Glutamatergic neuron (in vitro differentiated cells): ENCODE measurements at places on chromosomes 3 and 15. TPM values are rescaled to one million over a fixed set of nuclear protein-coding genes. Genes with fewer than 3 reads are reported as not detected.

DNA sequence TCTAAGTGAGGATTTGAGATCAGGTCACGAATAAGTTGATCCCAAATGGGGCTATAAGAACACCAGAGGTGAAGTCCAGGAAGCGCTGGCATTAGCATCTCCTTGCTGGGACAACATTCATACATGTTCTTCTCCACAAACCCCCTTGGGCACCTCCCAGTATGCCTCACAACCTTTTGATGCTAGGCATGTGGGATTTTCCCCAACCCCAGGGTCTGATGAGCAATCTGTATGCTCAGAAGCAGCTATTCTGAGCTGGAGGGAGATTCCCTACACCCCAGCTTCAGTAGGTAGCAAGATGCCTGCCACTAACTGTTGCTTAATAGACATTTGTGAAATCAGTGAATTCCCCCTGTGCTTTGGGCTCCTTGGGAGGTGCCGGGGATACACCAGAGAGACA is 32.2 kb downstream of the SLC6A11 start:
- no peak overlapping the region for H3K4me3 ChIP-seq
- no peaks in the 10 kb centered on the region for H3K36me3 ChIP-seq
- H3K27me3 ChIP-seq = peaks cover 7% of the 10 kb centered on the region
- no peaks in the 10 kb centered on the region for H3K4me1 ChIP-seq
- no peak for DNase-seq

DNA sequence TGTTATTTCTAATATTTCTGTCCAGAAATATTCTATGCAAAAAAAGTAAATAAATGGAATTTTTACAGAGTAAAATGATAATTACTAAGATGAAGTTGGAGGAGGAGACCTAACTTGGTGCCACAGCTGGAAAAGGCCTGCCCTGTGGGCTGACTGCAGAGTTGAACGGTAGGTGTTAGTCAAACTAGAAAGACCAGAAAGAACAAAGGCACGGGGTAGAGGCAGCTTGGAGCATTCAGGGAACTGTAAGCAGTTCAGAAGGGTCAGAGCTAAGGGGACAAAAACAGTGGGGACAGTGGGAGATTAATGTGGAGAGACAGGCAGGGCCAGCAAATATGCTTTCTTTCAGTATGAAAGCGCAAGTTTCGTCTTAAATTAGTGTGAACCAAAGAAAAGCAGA is 39.3 kb upstream of the PTPRG start:
- no peak overlapping the region for H3K27ac ChIP-seq
- DNase-seq = no peak
- peaks cover 2% of the 10 kb centered on the region for H3K27me3 ChIP-seq
- no peaks in the 10 kb centered on the region for H3K4me1 ChIP-seq
- no peaks in the 10 kb centered on the region for H3K36me3 ChIP-seq
- H3K4me3 ChIP-seq = no peak overlapping the region

DNA sequence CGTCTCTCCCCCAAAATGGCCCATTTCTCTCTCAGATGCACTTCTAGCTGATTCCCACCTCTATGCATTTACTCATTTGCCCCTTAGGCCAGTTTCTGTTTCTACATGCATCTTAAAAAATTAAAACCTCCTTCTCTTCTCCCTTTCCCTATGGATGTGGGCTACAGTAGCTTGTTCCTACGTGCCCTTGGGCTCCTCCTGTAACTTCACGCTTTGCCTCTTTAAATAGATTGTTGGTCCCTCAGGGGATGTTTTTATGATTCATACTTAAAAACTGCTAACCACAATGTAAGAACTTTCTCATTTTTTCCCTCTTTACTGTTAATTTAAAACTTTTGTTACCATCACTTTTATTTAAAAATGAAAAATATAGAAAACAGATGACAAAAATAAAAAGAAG is 185.6 kb upstream of the MRPL3 start:
- H3K27me3 ChIP-seq = no peaks in the 10 kb centered on the region
- no peak for DNase-seq
- H3K27ac ChIP-seq = no peak overlapping the region
- no peaks in the 10 kb centered on the region for H3K4me1 ChIP-seq

The DAZL gene
- 0.51 TPM for total RNA-seq

The DUOXA2 gene
- total RNA-seq = not detected

- no peak overlapping the region for H3K27ac ChIP-seq
- H3K4me3 ChIP-seq = no peak overlapping the region
- no peak for DNase-seq
- no peaks in the 10 kb centered on the region for H3K27me3 ChIP-seq
- H3K4me1 ChIP-seq = peaks cover 17% of the 10 kb centered on the region
These were observed 85.8 kb upstream of the RBMS3 start for GRCh38 chr3:29195056-29195455.

The UBE3A gene
- total RNA-seq = 152 TPM

GRCh38 chr3:163821841-163822240 is 1256.5 kb downstream of the SI start:
- H3K36me3 ChIP-seq = no peaks in the 10 kb centered on the region
- H3K4me1 ChIP-seq = no peaks in the 10 kb centered on the region
- DNase-seq = no peak
- no peak overlapping the region for H3K4me3 ChIP-seq

DNA sequence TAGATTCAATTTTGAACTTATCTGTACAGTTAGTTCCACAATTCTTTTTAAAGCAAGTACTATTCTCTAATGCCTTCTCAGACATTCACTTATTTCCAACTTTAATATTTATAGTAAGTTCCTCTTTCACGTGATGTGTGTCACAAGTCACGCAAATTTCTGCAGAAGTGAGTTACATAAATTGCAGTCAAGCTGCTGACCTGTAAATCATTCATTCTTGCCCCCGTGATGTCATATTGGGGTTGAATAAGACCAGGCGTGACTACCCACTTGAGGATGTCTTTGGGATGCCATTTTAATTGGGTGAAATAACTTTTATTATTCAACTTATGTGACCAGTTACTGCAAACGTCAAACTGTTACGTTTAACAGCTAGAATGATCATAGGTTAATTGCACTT is 15.1 kb downstream of the PPARG start:
- H3K4me3 ChIP-seq = no peak overlapping the region
- no peak overlapping the region for H3K27ac ChIP-seq
- DNase-seq = no peak
- H3K27me3 ChIP-seq = peaks cover 4% of the 10 kb centered on the region
- no peaks in the 10 kb centered on the region for H3K4me1 ChIP-seq
- no peaks in the 10 kb centered on the region for H3K36me3 ChIP-seq

The MORC1 gene
- not detected for total RNA-seq

GRCh38 chr15:23648920-23649515 is 1.4 kb upstream of the MAGEL2 start:
- peaks cover 14% of the 10 kb centered on the region for H3K4me1 ChIP-seq
- no peak overlapping the region for H3K27ac ChIP-seq
- peaks cover 9% of the 10 kb centered on the region for H3K27me3 ChIP-seq

DNA sequence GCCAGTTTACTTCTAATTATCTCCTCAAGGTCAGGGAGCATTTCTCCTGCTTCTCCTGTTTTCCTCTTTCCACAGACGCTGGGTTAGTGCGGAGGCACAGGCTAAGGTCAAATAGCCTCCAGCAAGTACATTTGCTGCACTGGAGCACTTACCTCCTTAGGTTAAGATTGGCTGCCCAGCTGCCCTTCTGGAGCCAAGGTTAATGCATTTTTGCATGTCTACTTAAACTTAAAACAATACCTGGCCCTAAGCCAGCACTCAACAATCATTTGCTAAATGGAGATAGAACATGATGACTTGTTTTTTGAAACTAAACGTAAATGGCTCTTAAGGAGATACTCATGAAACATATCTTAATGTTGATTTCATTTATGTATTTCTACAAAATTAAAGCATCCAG is 83.5 kb downstream of the SSR3 start:
- no peak overlapping the region for H3K27ac ChIP-seq
- no peaks in the 10 kb centered on the region for H3K36me3 ChIP-seq
- H3K4me1 ChIP-seq = peaks cover 17% of the 10 kb centered on the region
- no peak overlapping the region for H3K4me3 ChIP-seq
- H3K27me3 ChIP-seq = no peaks in the 10 kb centered on the region

The FAN1 gene
- total RNA-seq = 22.9 TPM

DNA sequence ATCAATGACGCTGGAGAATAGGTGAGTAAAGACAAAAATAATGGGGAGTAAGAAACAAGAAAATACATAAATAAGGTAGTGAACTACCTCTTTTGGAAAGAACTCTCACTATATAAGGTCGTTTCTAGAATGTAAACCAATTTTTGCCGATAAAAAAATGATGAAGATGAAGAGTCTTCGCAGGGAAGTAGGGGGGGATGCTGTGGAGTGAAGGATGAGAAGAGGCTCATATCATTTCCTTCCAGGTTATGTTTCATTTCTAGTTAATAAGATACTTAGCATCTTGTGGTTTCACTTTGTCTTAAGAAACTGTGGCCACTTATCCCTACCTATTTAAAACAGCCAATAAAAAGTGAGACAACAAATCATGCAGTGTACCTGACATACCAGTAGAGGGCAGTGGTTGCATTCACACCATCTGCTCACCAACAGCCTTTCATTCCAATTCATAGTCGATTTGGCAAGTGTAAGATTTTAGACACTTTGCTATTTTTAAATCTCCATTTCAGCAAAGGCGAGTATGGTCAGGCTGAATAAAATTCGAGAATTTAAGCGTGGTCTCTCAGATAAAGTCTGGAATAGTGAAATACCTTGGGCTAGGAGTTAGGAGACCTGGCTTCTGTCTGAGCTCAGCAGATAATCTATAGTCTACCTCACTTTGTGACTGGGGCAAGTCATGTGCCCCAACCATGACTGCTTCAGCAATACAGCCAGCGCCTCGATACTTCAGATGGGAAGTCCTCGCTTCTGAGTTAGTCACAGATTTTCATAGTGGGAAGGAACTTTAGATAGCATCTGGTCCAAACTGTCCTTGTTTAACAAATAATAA is 28.9 kb upstream of the ICE2 start:
- peaks cover 5% of the 10 kb centered on the region for H3K4me1 ChIP-seq
- H3K4me3 ChIP-seq = no peak overlapping the region
- H3K27ac ChIP-seq = no peak overlapping the region
- H3K27me3 ChIP-seq = no peaks in the 10 kb centered on the region
- no peak for DNase-seq
- H3K36me3 ChIP-seq = no peaks in the 10 kb centered on the region

DNA sequence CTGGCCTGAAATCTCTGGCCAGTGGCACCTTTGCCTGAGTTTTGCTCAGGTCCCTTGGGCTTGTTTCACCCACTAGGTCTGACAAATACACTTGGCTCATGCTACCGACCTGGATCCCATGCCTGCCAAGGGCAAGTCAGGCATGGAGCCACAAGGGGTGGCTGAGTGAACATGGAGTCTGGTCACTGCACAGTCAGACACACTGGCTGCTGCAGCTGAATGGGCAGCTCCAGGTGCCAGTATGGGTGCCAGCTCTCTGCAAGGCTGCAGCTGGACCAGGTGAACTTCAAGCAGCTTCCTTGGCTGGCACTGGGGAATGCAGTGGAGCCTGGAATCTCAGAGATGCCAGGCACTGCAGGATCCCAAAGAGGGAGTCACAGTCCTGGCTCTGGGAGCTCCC is 170.3 kb downstream of the NECTIN3 start:
- no peak overlapping the region for H3K4me3 ChIP-seq
- H3K27ac ChIP-seq = no peak overlapping the region
- no peaks in the 10 kb centered on the region for H3K4me1 ChIP-seq
- no peak for DNase-seq
- H3K27me3 ChIP-seq = peaks cover 3% of the 10 kb centered on the region

DNA sequence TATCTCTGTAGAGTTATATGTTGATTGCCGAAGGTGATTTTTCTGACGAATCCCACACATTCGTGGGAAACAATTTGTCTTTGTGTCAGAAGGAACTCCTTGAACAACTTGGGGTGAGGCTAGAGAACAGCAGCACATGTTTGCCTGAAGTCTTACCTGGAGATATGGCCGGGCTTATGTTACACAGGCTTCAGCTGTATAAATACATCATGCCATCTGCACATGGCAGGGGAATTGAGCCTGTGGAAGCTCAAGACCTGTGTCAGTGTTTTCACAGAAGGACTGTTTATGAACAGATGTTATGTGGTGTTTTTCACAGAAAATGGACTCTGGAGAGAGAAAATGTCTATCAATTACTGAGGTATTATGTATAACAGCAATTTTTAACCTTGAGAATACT is 203.6 kb upstream of the MDFIC2 start:
- H3K27ac ChIP-seq = peak overlapping the region; percentile 80
- H3K4me3 ChIP-seq = peak overlapping the region; percentile 38
- peaks cover 4% of the 10 kb centered on the region for H3K27me3 ChIP-seq
- peaks cover 39% of the 10 kb centered on the region for H3K4me1 ChIP-seq

DNA sequence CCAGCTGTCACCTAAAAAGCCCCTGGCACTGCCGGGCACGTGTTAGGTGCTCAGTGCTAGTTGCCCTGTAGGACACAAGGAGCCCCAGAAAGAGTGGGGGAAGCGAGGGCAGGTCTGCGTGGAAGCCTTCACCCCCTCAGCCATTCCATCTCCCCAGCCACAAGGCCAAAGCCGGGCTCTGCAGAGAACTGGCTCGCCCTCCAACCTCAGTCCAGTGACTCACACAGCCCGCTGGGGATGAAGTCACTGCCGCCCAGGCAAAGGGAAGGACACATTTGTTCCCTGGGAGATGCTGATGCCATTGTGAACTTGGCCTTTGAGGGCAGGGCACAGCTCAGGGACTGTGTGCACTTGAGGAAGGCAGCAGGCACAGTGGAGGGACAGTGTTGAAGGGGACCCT is 48.1 kb downstream of the IQSEC1 start:
- DNase-seq = no peak
- H3K4me1 ChIP-seq = peaks cover 57% of the 10 kb centered on the region
- no peaks in the 10 kb centered on the region for H3K36me3 ChIP-seq

GRCh38 chr3:31721676-31722075 is 189.0 kb downstream of the STT3B start:
- no peak overlapping the region for H3K4me3 ChIP-seq
- peaks cover 2% of the 10 kb centered on the region for H3K4me1 ChIP-seq
- H3K27me3 ChIP-seq = no peaks in the 10 kb centered on the region
- no peak for DNase-seq

GRCh38 chr3:13716540-13717221 is 163.2 kb downstream of the WNT7A start:
- peaks cover 30% of the 10 kb centered on the region for H3K36me3 ChIP-seq
- peaks cover 13% of the 10 kb centered on the region for H3K27me3 ChIP-seq
- no peaks in the 10 kb centered on the region for H3K4me1 ChIP-seq
- no peak overlapping the region for H3K4me3 ChIP-seq
- H3K27ac ChIP-seq = no peak overlapping the region
- no peak for DNase-seq

The HOMER2 gene
- 32.6 TPM for total RNA-seq

DNA sequence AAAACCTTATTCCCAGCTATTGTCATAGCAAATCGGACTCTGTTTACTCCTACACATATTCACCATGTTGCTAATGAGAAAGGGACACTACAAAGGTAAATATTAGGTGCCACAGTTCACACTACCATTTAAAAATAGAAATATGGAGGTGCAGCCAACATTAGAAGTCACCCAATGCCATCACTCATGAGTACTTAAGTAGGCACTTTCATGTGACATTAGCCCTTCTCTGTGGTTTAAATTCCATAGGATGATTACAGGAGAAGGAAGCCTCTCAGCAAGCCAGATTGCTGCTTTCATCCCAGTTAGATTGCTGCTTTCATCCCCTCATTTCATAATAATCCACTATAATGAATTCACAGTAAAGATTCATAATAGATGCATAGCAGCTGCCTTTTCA is 376.8 kb upstream of the ALCAM start:
- H3K4me1 ChIP-seq = peaks cover 4% of the 10 kb centered on the region
- no peak overlapping the region for H3K4me3 ChIP-seq
- no peaks in the 10 kb centered on the region for H3K36me3 ChIP-seq
- no peak for DNase-seq

- H3K4me3 ChIP-seq = no peak overlapping the region
- peaks cover 4% of the 10 kb centered on the region for H3K27me3 ChIP-seq
- H3K36me3 ChIP-seq = no peaks in the 10 kb centered on the region
- no peak for DNase-seq
These were observed 387.3 kb upstream of the RARB start for GRCh38 chr3:25040748-25041147.

The MEIS2 gene
- total RNA-seq = 6.0 TPM

GRCh38 chr3:18135060-18135814 is 289.9 kb downstream of the SATB1 start:
- peaks cover 2% of the 10 kb centered on the region for H3K27me3 ChIP-seq
- H3K36me3 ChIP-seq = no peaks in the 10 kb centered on the region
- no peaks in the 10 kb centered on the region for H3K4me1 ChIP-seq
